Vein endothelial cell (primary cell): ENCODE measurements at places on chromosomes 1 and 21. TPM values are rescaled to one million over a fixed set of nuclear protein-coding genes. Genes with fewer than 3 reads are reported as not detected.

TIE1 gene
- 636 and 1,011 TPM in 2 replicates for total RNA-seq

MAGI3 gene
- 12.4 and 18.5 TPM in 2 replicates for total RNA-seq

RAP1GAP gene
- 0.57 TPM in 1 of 2 replicates, not detected in the other for total RNA-seq

NUF2 gene
- 8.5 and 23.5 TPM in 2 replicates for total RNA-seq

NBPF4 gene
- total RNA-seq, result not detected in 2 replicates

TNFRSF1B gene
- 38.6 and 40.5 TPM in 2 replicates for total RNA-seq

CELA3A gene
- not detected in 2 replicates for total RNA-seq

OPTC gene
- total RNA-seq, result not detected in 2 replicates

PTAFR gene
- 0.29 TPM in 1 of 2 replicates, not detected in the other for total RNA-seq

RNF19B gene
- 34.6 and 37.3 TPM in 2 replicates for total RNA-seq

GJA9 gene
- total RNA-seq, result not detected in 2 replicates

CFAP45 gene
- 0.65 and 1.5 TPM in 2 replicates for total RNA-seq

MIB2 gene
- total RNA-seq, result 32.9 and 55.5 TPM in 2 replicates

LCE1D gene
- not detected in 2 replicates for total RNA-seq

TTC22 gene
- total RNA-seq, result not detected in 2 replicates

VASH2 gene
- total RNA-seq, result under 0.01 and 0.10 TPM in 2 replicates

SMCP gene
- total RNA-seq, result not detected in 2 replicates

CR2 gene
- not detected in 2 replicates for total RNA-seq

CLCNKA gene
- not detected in 2 replicates for total RNA-seq

BLZF1 gene
- 19.6 and 24.9 TPM in 2 replicates for total RNA-seq

OR6Y1 gene
- total RNA-seq, result not detected in 2 replicates

FMOD gene
- total RNA-seq, result 0.19 and 0.33 TPM in 2 replicates

CFAP57 gene
- total RNA-seq, result 0.10 and 1.3 TPM in 2 replicates

HSD3B1 gene
- not detected in 2 replicates for total RNA-seq

OR14K1 gene
- not detected in 2 replicates for total RNA-seq

LAMC1 gene
- 561 and 607 TPM in 2 replicates for total RNA-seq

TMCC2 gene
- total RNA-seq, result 2.0 and 2.1 TPM in 2 replicates

MAP3K21 gene
- total RNA-seq, result 0.19 and 0.33 TPM in 2 replicates

CHRM3 gene
- total RNA-seq, result 1.1 and 2.0 TPM in 2 replicates

GPN2 gene
- 10.8 and 13.1 TPM in 2 replicates for total RNA-seq

GPR52 gene
- total RNA-seq, result 1.6 and 2.0 TPM in 2 replicates

KISS1 gene
- not detected in 2 replicates for total RNA-seq

CFHR4 gene
- total RNA-seq, result not detected in 2 replicates

TMEM240 gene
- total RNA-seq, result 1.7 and 4.2 TPM in 2 replicates

ETNK2 gene
- total RNA-seq, result 16.8 and 30.4 TPM in 2 replicates

LORICRIN gene
- not detected in 2 replicates for total RNA-seq

HCRTR1 gene
- 1.3 and 2.0 TPM in 2 replicates for total RNA-seq

PLEKHA6 gene
- total RNA-seq, result 3.6 and 13.9 TPM in 2 replicates

KCNJ9 gene
- not detected in 2 replicates for total RNA-seq

C1orf167 gene
- not detected in 2 replicates for total RNA-seq
